ENCODE measurements at places on chromosomes 4 and X.

GRCh38 chr4:15376594-15376993 is 51.2 kb upstream of the C1QTNF7 start:
- no peak for DNase-seq

DNA sequence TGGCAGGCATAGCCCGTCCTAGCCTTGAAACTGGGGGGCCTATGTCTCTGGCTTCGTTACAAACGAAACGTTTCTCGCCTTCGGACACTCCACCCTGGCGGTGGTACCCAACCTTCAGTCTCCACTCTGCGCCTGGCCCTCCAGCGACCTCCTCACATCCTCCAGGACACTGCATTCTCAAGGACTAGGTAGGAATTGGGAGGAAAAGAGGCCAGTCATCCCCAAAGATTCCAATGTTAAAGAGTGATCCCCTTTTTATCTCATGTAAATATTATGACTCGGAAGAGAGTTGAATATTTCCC is 2.1 kb upstream of the NKX6-1 start:
- DNase-seq, result no peak

- DNase-seq, result no peak
Observed at GRCh38 chrX:274904-275475, 6.2 kb upstream of the PLCXD1 start.

DNA sequence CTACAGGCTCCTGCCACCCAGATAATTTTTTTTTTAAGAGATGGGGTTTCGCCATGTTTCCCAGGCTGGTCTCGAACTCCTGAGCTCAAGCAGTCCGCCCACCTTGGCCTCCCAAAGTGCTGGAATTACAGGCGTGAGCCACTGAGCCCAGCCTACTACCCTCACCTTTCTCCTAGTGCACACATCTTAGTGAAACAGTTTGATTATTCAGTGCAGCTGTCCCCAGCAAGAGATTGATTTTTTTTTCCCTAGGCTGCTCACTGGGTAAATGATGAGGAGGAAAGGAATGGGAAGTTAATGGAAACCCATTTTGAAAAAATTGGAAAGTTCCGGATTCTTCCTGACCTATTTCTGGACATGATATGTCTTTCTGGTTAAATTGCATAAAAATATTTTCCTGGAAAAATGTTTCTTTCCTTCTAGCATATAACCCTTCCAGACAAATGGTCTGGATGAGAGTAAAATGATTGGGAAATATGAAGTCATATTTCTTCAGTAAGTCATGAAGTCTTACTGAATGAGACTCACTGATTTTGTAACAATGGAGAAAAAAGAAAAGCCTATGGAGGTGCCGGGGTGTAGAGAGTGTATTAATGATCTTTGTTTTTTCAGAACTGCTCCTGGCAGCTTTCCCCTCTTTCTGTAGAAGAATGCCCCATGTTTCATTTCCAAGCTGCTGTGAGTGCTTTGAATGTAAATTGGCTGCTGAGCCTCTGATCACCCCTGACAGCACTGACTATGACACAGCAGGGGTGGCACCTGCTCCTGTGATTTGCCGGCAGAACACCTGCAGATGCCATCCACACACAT is 19.5 kb upstream of the ZNF41 start:
- DNase-seq, result no peak

- DNase-seq, result no peak
Observed at GRCh38 chrX:53281321-53281822, at the start of gene IQSEC2. Gene IQSEC2 (minus strand): TSS chrX:53281584.

GRCh38 chrX:2647627-2648026 is 43.5 kb upstream of the CD99 start:
- DNase-seq, result no peak

Measured in activated T-cell treated with anti-CD3 and anti-CD28 coated beads for 24 hours (primary cell).